ENCODE measurements at places on chromosomes 5 and 9.
A peak's percentile ranks its signal among the peaks of the same experiment; 100 is the strongest.

DNA sequence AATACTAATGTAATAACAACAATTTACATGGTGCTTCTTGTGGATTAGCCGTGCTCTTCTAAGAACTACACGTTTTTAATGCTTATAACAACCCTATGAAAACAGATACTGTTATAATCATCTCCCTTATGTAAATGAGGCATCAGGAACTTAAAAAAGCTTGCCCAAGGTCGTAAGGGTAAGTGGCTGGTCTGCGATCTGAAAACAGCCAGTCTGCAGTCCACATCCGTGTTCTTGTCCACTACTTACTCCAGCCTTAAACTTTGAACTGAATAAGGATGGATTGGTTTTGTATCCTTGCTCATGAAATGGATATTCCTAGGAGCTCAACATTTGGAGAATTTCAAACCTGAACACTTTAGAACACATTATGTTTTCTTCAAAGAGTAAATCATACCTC, 26.7 kb downstream of the PAM start:
- DNase-seq: no peak

- DNase-seq: no peak
Observed at GRCh38 chr9:100521282-100521681, 48.3 kb downstream of the TMEFF1 start.

- peak; percentile 36 for DNase-seq
Observed at GRCh38 chr9:130368631-130369103, 76.1 kb upstream of the ASS1 start.

- DNase-seq: no peak
Observed at GRCh38 chr5:22835686-22836085, 17.5 kb downstream of the CDH12 start.

DNA sequence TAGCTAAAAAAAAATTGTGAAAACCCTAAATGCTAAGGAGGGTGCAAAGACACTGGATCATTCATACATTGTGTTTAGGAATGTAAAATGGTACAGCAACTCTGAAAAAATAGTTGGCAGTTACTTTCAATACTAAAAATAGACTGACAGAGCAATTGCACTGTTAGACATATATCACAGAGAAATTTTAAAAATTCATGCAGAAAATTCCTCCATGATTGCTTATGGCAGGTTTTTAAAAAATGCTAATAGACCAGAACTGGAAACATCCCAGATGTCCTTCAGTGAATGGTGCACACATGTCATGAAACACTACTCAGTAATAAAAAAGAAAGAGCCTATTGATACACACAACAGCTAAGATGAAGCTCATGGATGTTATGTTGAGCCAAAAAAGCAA, 349.8 kb upstream of the DAB2 start:
- no peak for DNase-seq

DNA sequence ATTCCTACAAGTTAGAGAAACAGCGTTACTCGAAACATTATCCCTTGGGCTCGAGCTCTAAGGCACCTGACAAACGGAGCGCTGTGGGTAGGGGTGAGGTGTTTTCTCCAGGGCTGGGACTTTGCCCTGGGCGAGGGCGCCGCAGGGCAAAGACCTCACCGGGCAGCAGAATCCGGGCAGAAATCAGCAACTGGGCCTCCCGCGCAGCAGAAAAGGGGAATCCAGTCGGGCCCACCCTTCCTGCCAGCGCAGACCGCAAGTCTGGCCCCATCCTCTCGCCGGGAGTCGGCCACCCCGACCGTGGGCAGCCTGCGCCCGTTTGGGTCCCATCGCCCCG, 430 bp upstream of the MSH3 start:
- peak; percentile 60 for DNase-seq

All from stimulated activated CD8-positive, alpha-beta memory T cell treated with anti-CD3 and anti-CD28 coated beads, Interleukin-4, amount 100 ng/mL, for 48 hours (primary cell).